Naive thymus-derived CD4-positive, alpha-beta T cell (primary cell): ENCODE measurements at places on chromosomes 11 and 22. TPM values are rescaled to one million over a fixed set of nuclear protein-coding genes. Genes with fewer than 3 reads are reported as not detected.

Gene LBHD1
- total RNA-seq, result 16.8 and 18.6 TPM in 2 replicates

Gene OR51E2
- not detected for total RNA-seq

Gene ART1
- not detected for total RNA-seq

Gene DERL3
- total RNA-seq, result 1.6 TPM

Gene SREBF2
- total RNA-seq, result 101 TPM

Gene SMTNL1
- total RNA-seq, result not detected in 2 replicates

Gene NXPE4
- not detected for total RNA-seq

Gene C1QTNF5
- total RNA-seq, result not detected

Gene MIAT
- total RNA-seq, result 49.8 TPM

Gene TP53I11
- 0.81 TPM for total RNA-seq

Gene GGTLC3
- not detected for total RNA-seq

Gene SLC25A18
- total RNA-seq, result not detected

Gene APOL5
- total RNA-seq, result not detected

Gene AIFM3
- total RNA-seq, result 1.2 TPM

Gene MRPL16
- total RNA-seq, result 40.8 TPM

Gene CHRM1
- total RNA-seq, result not detected

Gene TFIP11
- total RNA-seq, result 107 TPM

Gene LYVE1
- total RNA-seq, result not detected

Gene TMEM109
- total RNA-seq, result 49.8 TPM

Gene SCGB2A2
- not detected in 2 replicates for total RNA-seq

Gene E2F8
- total RNA-seq, result not detected

Gene SSH3
- 8.8 and 10.9 TPM in 2 replicates for total RNA-seq

Gene OR52I1
- not detected for total RNA-seq

Gene MYBPC3
- 0.86 TPM for total RNA-seq

Gene GAB4
- not detected in 2 replicates for total RNA-seq

Gene SAA4
- not detected for total RNA-seq
